Suprapubic skin (tissue), 4 donors: ENCODE measurements at places on chromosomes 12 and 14.

DNA sequence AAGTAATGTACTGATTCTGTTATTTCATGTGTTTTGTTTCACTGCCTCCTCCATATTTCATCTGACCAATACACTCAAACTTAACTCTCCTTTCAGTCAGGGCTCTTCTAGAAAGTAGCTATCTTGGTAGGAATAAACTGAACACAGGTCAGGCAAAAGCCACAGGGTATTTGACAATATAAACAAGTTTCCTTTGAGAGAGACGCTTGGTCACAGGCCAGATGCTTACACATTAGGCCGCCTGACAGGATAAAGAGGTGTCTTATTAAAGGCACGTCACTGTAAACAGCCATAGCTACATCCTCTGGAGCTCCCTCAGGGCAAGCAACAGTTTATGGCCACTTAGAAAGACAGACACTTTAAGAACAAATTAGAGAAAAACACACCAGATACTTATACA, 607.5 kb downstream of the SLC6A15 start:
- no peaks in the 10 kb centered on the region for H3K36me3 ChIP-seq
- no peaks in the 10 kb centered on the region for H3K27me3 ChIP-seq
- DNase-seq: no peak
- H3K27ac ChIP-seq: no peak overlapping the region
- no peak overlapping the region for H3K4me3 ChIP-seq

- peak within 1 kb of the TSS; percentile 83 for H3K4me3 ChIP-seq
- peak within 1 kb of the TSS; percentile 100 for H3K27ac ChIP-seq
- peak; percentile 95 for DNase-seq
- H3K4me1 ChIP-seq: peaks cover 49% of the 10 kb centered on the region
Observed at GRCh38 chr12:10722905-10723746, at the start of gene YBX3. YBX3 (minus strand) TSS chr12:10723323; CDS start chr12:10723111, 212 bp downstream.

GRCh38 chr12:117521346-117521745, 159.9 kb upstream of the NOS1 start:
- no peaks in the 10 kb centered on the region for H3K4me1 ChIP-seq
- H3K36me3 ChIP-seq: no peaks in the 10 kb centered on the region
- no peak for DNase-seq

DNA sequence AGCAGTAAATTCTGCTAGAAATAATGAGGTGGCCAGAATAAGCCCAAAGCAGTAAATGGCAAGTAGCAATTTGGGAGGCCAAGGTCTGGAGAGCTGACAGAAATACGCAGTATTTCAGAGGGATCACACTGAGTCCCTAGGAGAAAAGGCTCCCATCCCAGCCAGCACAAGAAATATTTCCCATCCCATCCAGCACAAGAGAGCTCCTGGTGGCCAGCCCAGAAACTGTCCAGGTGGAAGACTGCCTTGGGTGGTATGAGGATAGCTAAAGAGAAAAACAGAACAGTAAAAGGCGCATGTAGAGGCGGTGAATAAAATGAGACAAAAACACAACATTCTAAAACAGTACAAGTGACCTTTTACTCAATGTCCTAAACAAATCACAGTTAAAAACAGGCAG, 120.7 kb downstream of the HECTD4 start:
- no peak overlapping the region for H3K27ac ChIP-seq
- no peak for DNase-seq
- no peaks in the 10 kb centered on the region for H3K27me3 ChIP-seq
- H3K36me3 ChIP-seq: peaks cover 55% of the 10 kb centered on the region
- H3K4me1 ChIP-seq: no peaks in the 10 kb centered on the region

DNA sequence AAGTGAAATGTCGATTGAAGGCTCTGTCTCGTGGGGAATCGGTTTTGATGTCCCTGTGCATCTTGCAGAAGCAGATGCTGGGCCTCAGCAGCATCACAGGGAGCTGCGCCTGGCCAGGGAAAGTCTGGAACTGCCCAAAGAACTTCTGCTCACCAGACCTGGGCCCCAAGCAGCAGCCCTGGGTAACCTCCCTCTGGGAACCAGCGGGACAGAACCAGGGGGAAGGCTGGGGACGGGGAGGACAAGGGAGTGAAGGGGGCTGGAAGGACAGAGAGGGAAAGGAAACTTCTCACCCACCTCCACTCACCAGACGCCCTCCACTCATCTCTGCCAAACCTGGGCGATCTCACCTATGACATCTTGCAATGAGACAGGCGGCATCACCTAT, 26.8 kb upstream of the C14orf180 start:
- no peaks in the 10 kb centered on the region for H3K4me1 ChIP-seq
- H3K4me3 ChIP-seq: no peak overlapping the region
- peaks cover 75% of the 10 kb centered on the region for H3K27me3 ChIP-seq
- H3K27ac ChIP-seq: no peak overlapping the region
- no peak for DNase-seq

DNA sequence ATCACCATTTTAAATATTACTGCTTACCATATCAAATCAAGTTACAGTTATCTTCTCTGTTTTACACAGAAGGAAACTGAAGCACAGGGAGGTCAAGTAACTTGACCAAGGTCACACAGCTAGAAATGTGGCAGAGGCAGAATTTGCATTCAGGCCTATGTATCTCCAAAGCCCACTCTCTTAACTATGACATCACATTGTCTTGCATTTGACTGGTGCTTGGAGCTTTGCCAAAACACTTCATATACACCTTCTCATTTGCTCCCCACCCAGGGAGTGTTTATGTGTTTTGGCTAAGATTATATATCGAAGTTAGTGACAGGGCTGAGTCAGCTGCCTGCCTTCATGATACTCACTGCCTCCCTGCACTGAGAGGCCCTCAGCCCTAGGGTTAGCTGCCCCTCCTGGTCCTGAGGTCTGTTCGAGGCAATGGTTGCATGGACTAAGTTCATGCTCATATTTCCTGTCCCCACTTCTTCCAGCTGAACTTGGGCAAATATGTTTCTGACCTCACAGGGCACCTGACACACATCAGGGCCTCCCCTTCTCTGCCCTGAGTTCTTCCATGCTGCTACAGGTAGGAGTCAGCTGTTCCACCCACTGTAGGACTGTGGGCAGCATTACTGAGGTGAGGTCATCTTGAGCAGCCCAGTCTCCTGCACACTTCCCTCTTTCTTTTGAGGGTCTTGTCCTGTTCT, 1.8 kb downstream of the GALNT6 start:
- no peak overlapping the region for H3K4me3 ChIP-seq
- no peak overlapping the region for H3K27ac ChIP-seq
- H3K36me3 ChIP-seq: no peaks in the 10 kb centered on the region
- H3K27me3 ChIP-seq: peaks cover 4% of the 10 kb centered on the region
- DNase-seq: no peak

- H3K4me1 ChIP-seq: no peaks in the 10 kb centered on the region
- no peaks in the 10 kb centered on the region for H3K27me3 ChIP-seq
- H3K4me3 ChIP-seq: no peak overlapping the region
- no peaks in the 10 kb centered on the region for H3K36me3 ChIP-seq
- no peak for DNase-seq
- no peak overlapping the region for H3K27ac ChIP-seq
Observed at GRCh38 chr12:58288190-58288589, 346.8 kb downstream of the ATP23 start.

GRCh38 chr12:124233041-124233796, 61.7 kb upstream of the RFLNA start:
- no peak for DNase-seq
- peaks cover 6% of the 10 kb centered on the region for H3K27me3 ChIP-seq
- no peaks in the 10 kb centered on the region for H3K36me3 ChIP-seq
